ENCODE measurements at places on chromosomes 7 and 10.

GRCh38 chr10:100448951-100449350 lies 13.9 kb upstream of the WNT8B start:
- no peak for DNase-seq

DNA sequence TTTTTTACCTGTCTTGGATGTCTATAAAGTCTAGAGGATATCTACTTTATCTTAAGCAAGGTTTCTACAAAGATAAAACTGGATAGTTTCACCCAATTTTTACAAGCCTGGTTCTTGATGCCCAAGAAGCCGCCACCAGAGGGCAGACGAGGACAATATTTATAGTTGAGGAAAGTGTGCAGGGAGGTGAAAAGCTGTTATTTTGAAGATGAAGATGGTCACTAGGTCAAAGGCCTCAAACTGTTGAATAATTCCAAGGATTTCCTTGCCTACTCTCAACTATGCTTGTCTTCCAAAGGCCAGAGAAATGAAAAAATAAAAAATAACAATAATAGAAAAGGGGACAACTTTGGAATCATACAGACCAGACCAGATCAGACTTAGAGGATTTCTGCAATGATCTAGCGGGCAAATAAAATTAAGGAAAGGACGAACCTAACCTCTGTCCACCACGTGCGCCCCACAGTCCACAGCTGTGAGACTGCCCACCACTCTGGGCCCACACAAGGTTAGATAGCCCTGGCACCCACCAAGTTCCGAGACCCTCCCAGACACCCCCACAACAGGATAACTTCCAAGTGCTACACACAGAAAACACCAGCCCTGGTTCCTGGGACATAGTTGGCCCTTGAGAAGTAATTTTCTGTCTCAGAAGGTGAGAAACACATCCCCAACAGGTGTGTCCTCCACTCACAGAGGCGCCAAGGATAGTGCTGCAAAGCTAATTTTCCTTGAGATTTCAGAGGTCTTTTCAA lies 2.8 kb downstream of the PKD1L1 start:
- no peak for DNase-seq

GRCh38 chr10:103556383-103557007 lies 63.0 kb downstream of the NEURL1 start:
- no peak for DNase-seq

DNA sequence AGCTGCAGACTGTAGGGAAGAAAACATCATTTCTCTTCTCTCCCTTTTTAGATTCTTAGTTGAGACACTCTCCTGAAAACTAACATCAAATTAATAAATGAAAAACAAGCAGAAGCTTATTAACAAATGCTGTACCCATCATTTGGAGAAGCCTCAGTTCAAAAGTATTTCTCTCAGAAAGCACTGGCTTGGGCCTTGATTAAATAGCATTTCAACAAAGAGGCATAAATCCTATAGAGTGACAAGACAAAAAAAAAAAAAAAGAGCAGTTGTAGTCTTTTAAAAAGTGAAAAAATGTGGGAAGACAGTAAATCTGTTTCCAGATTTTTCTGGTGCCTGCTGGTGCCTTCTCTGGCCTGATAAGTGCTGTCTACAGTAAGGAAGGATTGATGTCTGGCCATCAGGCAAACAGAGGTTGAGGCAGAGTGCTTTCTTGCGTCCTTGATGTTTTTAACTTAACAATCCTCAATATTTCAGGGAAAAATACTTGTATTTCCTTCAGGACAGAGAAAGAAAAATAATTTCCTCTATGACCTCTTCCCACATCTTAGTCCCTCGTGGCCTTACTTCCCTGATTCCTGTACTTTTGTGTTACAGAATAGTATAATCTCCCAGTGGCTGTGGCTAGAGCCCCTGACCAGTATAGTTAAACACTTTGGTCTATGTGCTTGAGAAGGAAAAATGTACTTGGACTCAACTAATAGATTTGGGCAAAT lies 300.5 kb downstream of the HGF start:
- no peak for DNase-seq

GRCh38 chr10:45374350-45375052 lies 485 bp downstream of the ALOX5 start:
- no peak for DNase-seq

DNA sequence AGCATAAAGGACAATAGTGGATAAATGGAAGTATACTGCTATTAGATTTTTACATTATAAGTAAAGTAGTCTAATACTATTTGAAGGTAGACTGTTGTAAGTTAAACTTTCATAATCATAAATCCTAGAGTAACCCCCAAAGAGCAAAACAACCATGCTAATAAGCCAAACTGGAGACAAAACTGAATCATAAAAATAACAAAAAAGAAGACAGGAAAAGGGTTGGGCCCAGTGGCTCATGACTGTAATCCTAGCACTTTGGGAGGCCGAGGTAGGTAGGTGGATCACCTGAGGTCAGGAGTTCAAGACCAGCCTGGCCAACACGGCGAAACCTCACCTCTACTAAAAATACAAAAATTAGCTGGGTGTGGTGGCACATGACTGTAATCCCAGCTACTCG lies 9.7 kb downstream of the CACUL1 start:
- DNase-seq = no peak

- no peak for DNase-seq
Observed at GRCh38 chr10:59055045-59055444, 121.4 kb upstream of the PHYHIPL start.

GRCh38 chr10:6120691-6121090 lies 31.9 kb downstream of the RBM17 start:
- no peak for DNase-seq

DNA sequence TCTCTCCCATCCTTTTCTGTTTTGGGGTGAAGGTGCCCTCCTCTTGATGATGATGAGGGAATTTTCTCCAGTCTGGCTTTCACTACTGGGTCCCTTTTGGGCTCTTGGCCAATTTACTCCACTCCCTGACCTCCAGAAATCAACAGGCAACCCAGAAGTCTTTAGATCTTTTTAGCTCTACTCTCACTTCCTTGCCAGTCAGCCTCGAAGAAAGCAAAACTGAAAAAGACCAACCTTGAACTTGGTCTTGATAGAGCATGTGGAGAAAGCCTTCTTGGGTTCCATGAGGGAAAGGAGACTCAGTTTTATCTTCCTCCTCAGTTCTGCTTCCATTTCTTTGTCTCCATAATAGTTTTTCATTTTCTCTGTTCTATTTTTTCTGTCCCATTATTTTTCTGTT lies 91.4 kb upstream of the NPVF start:
- no peak for DNase-seq

GRCh38 chr10:73865459-73866442 lies 8.6 kb downstream of the CAMK2G start:
- DNase-seq = no peak

- peak; percentile 17 for DNase-seq
Observed at GRCh38 chr7:116525913-116526861, 1.4 kb downstream of the CAV1 start.

- no peak for DNase-seq
Observed at GRCh38 chr7:94656925-94657731, 1.2 kb upstream of the SGCE start.

DNA sequence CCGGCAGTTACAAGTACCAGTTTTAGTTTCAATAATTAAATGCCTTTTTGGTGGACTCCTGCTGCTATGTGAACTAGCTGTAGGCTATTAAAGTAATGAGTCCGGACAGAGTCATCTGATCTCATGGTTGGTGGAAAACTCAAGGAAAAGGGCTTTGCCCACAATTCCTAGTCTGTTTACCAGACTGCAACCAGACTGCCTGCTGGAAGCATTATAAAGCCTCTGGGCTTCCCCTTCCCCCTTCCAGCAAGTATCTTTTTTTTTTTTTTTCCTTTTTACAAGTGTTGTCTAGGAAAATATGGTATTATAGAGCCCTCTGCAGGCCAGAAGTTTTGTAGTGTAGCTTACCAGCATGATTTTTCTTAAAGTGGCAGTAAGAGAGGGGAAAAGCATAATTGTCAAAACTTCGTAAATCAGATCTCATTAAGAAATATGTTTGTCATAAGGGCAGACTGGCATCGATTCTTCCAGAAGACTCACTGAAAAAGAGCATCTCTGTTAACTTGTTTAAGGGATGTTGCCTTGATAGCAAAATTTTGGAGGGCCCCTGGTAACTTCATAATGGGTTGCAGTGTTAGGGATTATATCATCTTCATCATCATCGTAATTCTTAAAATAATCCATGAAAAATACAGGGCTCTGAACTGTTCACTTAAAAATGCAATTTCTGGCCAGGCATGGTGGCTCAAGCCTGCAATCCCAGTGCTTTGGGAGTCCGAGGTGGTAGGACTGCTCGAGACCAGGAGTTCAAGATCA lies 181.3 kb downstream of the TAX1BP1 start:
- DNase-seq = peak; percentile 86

DNA sequence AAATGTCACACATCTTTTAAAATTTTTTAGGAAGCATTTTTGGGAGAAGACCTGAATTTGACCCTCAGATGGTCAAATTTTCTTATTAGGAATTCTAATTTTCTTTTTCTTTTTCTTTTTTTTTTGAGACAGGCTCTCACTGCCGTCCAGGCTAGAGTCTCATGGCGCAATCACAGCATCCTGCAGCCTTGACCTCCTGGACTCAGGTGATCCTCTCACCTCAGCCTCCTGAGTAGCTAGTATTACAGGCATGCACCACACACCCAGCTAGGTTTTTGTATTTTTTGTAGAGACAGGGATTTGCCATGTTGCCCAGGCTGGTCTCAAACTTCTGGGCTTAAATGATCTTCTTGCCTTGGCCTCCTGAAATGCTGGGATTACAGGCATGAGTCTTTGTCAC lies 65.4 kb downstream of the AKAP9 start:
- no peak for DNase-seq

DNA sequence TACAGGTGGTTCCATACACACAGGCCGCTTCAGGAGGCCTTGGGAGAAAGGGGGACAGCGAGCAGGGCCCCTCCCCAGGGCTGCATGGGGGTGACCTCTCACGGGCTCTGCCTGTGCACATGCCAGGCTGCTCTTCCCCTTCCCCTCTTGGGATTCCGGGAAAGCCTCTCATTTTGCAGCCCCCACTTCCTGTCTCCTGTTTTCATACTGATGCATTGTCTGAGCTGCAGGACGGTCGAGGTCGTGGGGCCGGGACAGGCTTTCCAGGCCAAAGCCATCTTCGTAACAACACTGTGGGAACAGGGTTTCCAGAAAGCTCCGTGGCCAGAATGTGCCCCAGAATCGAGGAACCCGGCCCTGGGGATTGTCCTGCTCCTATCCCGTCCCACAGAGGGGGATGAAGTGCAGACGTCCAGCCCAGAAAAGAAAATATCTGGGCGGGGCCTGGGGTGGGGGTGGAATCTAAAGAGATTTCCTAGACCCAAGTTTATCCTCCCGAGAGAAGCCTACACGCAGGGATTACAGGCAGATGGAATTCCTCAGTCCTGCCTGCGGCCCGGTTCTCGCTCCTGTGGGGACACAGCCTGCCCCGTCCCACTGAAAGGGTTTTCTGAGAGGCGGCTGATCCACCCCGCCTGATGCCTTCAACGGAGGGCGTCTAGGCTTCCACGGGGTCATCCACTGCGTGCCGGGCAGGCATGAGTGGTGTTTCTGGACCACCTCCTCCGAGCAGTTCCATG lies 29.5 kb upstream of the DNAAF5 start:
- no peak for DNase-seq

- DNase-seq = no peak
Observed at GRCh38 chr7:50404392-50404791, 45.8 kb downstream of the FIGNL1 start.

- DNase-seq = no peak
Observed at GRCh38 chr10:24556126-24556749, 167.4 kb downstream of the ARHGAP21 start.

- DNase-seq = no peak
Observed at GRCh38 chr7:71740174-71740560, 608.2 kb downstream of the GALNT17 start.

- DNase-seq = peak; percentile 97
Observed at GRCh38 chr7:132609906-132610520, 33.7 kb upstream of the PLXNA4 start.

- no peak for DNase-seq
Observed at GRCh38 chr10:132366006-132366405, 31.0 kb upstream of the PWWP2B start.

DNA sequence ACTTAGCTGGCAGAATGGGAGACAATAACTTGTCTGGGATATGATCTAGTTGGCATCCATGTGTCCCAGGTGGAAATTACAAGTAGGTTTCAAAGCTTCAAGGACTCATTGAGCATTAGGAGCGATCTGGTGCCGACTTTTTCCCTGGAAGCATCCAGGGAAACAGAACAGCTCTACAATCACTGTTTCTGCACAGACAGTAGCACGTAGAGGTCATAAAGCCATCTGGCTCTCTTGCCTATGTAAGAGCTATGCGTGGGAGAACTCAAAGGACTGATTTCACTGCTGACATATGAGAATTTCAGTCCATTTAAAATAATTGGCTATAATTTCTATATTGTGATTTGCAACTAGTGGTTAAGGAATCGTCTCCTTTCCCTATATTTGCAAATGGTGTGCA lies 791.7 kb downstream of the REEP3 start:
- no peak for DNase-seq

DNA sequence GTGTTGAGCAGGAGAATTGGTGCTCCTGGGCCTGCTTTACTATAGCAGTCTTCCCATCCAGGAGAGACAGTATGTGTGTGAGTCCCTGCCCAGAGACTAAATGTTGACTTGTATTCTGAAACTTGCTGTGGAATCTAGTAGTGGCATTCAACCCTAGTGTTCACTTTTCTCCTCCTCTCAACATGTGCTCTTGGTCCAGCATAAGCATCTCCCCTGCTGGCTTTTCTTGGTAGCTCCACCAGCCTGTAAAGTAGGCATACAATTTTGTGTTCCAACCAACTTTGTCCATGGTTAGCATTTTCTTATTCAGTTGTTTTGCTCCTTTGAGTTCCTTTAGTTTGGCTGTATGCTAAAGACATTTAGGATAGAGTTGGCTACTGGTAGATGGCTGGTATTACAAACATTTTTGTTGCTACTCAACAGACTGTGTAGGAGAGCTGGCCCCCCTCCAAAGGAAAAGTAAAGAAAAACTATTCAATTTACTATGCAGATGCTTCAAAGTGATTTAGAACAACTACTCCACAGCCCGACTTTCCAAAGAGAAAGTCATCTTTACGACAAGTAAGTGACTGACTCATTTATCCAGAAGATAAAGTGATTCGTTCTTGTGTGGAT lies 46.0 kb downstream of the ASB4 start:
- no peak for DNase-seq

- no peak for DNase-seq
Observed at GRCh38 chr7:25206765-25207164, 21.5 kb downstream of the NPVF start.

DNA sequence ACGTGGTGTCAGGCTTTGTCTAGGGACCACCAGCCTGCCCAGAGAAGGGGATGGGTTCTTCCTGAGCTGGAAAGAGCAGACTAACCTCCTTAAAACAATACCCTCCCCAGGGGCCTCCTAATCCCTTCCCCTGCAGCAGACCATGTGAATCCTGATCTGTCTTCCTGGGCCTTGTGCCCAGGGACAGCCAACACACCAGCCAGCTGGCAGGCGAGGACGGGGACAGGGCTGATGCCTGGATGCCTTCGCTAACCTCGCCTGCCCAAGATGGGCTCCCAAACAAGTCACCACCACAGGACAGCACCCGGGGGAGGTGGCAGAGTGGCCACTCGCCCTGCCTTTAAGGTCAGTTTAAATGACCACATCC lies 17.6 kb downstream of the PODXL start:
- peak; percentile 16 for DNase-seq

Data from NCI-H446 treated with DMSO at 0.1 percent for 48 hours (cell line).